ENCODE measurements at places on chromosomes 16 and 17. TPM values are rescaled to one million over a fixed set of nuclear protein-coding genes. Genes with fewer than 3 reads are reported as not detected.

EME1 gene
- total RNA-seq = 1.3 TPM

SLFN12L gene
- total RNA-seq = 5.1 TPM

NPIPA8 gene
- total RNA-seq = 0.67 TPM

CPSF4L gene
- not detected for total RNA-seq

TBC1D3B gene
- 8.2 TPM for total RNA-seq

ANKRD13B gene
- total RNA-seq = 6.8 TPM

CARD14 gene
- total RNA-seq = 1.1 TPM

OR4D1 gene
- not detected for total RNA-seq

CRHR1 gene
- total RNA-seq = not detected

IRF8 gene
- 43.1 TPM for total RNA-seq

Data from upper lobe of right lung (tissue), 1 donor.